NCI-H2029 (cell line): ENCODE measurements at places on chromosomes 13 and 19.

- no peak for DNase-seq
Observed at GRCh38 chr13:26026211-26026610, 25.6 kb downstream of the SHISA2 start.

DNA sequence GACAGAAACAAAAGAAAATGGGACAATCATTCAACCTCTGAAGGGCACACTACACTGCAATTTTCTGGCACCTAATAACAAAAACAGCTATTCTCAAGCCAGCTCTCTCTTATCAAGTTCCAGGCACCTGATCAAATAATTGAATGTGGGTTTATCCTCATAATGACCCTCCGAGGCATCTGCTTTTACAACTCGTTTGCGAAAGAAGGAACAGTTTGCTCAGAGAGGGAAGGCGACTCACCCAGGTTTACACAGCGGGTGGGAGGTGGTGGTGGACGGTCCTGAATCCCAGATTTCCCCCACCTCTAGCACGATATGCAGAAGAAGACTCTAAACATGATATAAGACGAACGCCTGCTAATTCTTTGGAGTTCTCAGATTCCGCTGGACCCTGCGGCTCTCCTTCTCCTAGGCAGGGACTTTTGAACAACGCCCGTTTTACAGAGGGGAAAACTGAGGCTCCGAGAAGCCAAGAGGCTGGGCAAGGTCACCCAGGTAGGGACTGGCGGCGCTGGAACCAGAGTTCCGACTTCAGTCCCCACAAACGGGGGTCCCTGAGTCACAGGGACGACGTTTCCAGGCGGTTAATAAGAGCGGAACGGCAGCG, 641 bp downstream of the SGTA start:
- no peak for DNase-seq

- DNase-seq: no peak
Observed at GRCh38 chr19:29708554-29709439, 6.3 kb downstream of the C19orf12 start.

GRCh38 chr19:28502879-28503734, 709.8 kb downstream of the UQCRFS1 start:
- DNase-seq: no peak

- DNase-seq: no peak
Observed at GRCh38 chr13:113612607-113613006, 28.1 kb downstream of the TFDP1 start.

DNA sequence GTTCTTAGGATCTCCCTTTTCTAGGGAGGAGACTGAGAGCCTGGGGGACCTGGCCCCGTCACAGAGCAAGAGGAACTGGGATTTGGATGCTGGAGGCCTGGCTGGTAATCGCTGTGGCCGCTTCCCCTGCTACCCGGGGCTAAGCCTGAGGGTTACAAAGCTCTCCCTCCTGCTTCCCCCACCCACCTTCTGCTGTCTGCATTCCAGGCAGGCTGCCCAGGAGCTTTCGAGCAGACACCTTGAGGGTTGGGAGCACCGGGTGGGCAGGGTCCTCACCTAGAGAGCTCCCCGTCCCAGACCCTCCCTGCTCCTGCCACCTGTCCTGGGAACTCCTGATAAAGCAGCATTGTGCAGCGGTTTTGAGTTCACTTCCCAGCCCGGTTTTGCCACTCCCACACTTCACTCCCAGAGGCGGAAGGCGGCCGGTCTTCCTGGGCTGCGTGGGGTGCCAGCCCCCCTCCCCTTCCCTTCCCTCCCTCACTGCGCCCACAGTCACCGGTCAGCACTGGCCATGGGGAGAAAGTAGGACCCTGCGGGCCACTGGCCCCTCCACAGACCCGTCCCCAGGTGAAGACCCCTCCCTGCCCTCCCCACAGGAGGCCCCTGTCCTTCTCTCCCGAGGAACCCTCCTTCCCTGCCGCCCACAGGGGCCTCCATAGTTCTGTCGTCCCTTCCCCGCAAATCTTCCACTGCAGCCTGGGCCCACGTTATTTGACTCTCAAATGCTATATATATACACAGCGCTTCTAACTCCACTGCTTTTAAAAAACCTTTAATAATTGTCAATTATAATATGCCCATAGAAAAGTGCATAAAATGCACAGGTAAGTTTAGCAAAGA, 8.1 kb downstream of the PAK4 start:
- DNase-seq: no peak

DNA sequence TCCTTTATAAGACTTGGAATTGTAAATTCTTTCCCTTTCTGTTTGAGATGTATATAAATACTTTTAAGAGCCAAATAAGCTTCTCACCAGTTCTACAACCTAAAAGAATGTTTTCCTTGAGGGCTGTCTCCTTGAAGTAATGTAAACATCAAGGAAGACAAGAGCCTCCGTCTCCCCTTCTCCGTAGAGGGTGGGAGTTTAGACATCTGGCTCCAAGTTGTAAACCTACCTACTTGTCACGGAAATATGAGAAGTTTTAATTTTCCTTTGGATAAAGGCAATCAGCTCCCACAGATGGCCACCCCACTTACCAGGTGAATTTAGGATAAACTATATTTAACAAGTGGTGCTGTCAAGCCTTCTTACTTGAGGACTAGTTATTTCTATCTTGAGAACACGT, 237.9 kb downstream of the NALCN start:
- DNase-seq: no peak

GRCh38 chr19:18393836-18394235, 3.6 kb downstream of the LRRC25 start:
- no peak for DNase-seq

- DNase-seq: no peak
Observed at GRCh38 chr13:109131698-109132257, 502.4 kb downstream of the MYO16 start.
